Psoas muscle (tissue), 8 donors: ENCODE measurements at places on chromosomes 11 and 22. TPM values are rescaled to one million over a fixed set of nuclear protein-coding genes. Genes with fewer than 3 reads are reported as not detected.
A peak's percentile ranks its signal among the peaks of the same experiment; 100 is the strongest.

Gene ZNF74
- 2.1 TPM for polyA plus RNA-seq

Gene CECR2
- polyA plus RNA-seq: 8.1 TPM

Gene PKP3
- 0.13 TPM for polyA plus RNA-seq

- DNase-seq: no peak
Observed at GRCh38 chr11:118896472-118896913, 12.8 kb downstream of the CXCR5 start.

- no peak for DNase-seq
Observed at GRCh38 chr11:70338594-70338993, 59.7 kb upstream of the CTTN start.

- DNase-seq: no peak
Observed at GRCh38 chr11:116838321-116839084, 1.1 kb upstream of the APOA1 start.

- no peak for DNase-seq
Observed at GRCh38 chr11:79071190-79071589, 369.6 kb downstream of the TENM4 start.

GRCh38 chr11:112656772-112657428 lies 304.3 kb upstream of the NCAM1 start:
- DNase-seq: peak; percentile 64
